ENCODE measurements at places on chromosomes 2 and 18.
A peak's percentile ranks its signal among the peaks of the same experiment; 100 is the strongest.

DNA sequence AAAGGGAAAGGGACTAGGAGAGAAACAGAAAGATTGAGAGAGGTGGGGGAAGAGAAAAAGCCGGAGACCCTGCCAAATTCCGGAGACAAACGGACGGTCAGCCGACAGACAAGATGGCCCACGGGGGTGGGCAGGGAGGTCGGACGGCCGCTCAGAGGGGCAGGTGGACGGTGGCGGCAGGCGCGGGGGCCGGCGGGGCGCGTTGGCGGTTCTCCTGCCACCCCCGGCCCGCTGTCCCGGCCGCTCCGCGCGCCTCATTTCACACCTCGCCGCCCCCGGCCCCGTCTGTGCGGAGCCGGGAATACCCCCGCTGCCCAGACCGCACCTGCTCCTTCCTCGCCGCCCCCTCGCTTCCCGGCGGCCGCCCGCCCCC is 935 bp downstream of the SLC30A3 start:
- no peak for DNase-seq

DNA sequence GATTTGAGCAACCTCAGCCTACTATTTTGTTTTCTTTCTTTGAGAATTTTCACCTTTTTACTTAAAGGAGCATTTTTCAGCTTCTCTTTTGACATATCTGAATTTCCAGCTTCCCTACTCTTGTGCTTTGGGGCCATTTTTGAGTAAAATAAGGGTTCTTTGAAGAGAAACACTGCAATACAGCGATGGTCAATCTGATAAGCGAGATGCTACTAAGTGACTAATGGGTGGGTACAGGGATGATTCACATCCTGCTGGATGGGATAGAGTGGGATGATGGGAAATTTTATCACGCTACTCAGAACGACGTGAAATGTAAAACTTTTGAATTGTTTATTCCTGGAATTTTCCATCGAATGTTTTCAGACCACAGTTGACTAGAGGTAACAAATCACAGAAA is 211.5 kb downstream of the TMEM247 start:
- DNase-seq = peak; percentile 87

DNA sequence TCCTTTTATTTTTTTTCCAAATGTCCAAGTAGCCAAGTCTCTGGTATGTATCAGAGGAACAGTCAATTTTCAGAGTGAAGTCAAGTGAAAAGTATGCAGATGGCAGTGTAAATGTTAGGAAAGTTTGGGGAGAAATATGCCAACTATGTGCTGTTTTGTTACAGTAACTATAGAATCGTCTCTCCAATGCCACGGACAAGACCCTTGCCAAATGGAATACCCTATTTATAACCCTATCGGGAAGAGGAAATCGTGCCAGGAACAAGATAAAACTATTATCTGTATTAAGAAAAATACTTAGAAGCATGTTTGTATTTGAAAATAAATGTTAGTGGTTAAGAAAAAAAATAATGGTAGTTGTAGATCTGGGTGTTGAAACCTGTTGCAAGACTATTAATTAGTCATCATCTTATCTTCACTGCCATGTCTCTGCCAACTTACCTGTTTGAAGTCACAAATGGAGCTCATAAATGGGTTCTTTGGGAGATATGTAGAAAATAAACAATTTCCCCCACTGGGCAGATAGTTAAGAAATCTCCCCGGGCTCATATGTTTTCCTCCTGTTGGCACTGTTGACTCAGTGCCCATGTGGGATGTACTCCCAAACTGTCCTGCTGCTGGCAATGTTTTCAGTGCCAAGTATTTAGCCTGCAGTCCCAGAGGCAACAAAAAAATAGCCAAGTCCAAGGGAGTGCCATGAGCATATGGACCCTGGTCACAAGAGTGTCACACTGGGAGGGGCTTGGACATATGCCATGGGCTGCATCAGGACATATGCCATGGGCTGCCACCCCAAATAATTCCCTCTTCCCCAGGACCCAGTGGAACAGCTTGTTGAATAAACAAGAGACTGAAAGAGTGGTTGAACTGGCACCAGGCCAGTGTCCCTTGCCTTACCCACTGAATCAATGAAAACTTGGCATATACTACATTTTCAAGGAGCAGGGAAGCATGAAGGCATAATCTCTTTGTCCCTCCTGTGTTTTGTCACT is 366.9 kb downstream of the OSR1 start:
- peak; percentile 72 for DNase-seq

DNA sequence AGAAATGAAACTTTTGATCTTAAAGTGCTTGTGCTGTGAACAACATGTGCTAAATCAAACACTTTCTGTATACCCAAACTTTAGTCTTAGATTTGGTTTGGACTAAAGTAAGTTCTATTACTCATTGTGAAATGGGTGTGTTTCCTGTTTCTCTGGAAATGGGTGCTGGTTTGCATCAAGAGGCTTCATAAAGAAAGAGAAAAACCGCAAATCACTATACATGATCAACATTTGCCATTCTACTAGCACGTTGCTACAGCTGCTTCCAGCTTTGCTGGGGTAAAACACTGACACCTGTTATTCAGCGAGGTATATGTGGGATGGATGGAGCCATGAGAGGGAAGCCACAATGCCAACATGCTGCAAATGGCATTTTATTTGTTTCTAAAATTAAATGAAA is 547.0 kb upstream of the ACVR2A start:
- no peak for DNase-seq

- DNase-seq = peak; percentile 42
Measured at GRCh38 chr2:241379481-241380480, 23.7 kb downstream of the FARP2 start.
